GM12865 (cell line): ENCODE measurements at places on chromosomes 7 and 10.

DNA sequence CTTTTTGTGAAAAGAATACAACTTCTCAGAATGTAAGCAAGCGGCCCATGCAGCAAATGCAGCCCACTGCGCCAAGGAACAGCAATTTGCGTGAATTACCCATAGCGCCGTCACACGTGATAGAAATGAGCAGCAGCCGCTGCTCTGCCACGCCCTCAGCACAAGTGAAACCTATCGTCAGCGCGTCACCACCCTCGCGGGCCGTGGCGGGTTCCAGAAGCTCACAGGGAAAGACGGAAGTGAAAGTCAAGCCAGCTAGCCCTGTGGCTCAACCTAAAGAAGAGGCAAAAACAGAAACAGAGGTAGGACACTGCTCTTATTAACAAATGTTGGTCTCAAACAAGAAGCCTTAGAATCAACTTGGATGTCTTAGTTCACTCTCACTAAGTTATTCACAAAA lies 70.5 kb downstream of the SHH start:
- DNase-seq: peak; percentile 96

GRCh38 chr10:89351412-89351779 lies 23.6 kb downstream of the IFIT3 start:
- DNase-seq: peak; percentile 90

DNA sequence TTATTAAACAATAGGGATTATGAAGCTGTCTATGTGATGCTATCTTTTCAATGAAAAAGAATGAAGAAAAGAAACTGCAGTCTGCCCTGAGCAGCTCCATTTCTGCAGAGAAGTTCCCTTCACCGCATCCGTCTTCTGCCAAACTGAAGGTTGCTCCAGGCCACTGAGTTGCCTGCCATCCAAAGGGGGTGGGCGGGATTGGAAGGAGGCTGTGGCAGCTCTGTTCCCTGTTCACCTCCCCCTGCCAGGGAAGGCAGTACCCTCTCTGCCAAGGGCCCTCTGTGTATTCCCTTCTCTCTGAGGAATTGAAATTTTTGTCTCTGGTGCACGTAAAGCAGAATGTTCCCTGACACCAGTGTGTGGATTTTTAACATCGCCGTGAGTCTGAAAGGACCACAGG lies 243.1 kb upstream of the GHITM start:
- no peak for DNase-seq

DNA sequence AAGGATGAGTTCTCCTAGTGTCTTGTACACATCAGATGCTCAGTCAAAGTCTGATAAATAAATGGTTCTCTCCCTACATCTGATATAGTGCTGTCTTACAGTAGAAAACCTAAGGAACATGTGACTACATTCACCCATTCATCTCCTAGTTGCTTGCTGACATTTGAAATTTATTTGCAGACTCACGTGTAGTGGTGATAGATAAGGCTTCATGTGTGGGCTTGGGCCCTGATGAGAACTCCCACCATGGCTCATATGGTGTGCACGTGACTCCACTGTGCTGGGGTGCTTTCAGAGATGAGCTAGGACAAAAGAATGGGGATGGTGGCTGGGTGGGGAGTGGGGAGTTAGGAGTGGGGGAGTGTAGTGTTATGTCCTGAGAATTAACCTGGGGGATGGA lies 287.3 kb downstream of the RPS24 start:
- DNase-seq: no peak

DNA sequence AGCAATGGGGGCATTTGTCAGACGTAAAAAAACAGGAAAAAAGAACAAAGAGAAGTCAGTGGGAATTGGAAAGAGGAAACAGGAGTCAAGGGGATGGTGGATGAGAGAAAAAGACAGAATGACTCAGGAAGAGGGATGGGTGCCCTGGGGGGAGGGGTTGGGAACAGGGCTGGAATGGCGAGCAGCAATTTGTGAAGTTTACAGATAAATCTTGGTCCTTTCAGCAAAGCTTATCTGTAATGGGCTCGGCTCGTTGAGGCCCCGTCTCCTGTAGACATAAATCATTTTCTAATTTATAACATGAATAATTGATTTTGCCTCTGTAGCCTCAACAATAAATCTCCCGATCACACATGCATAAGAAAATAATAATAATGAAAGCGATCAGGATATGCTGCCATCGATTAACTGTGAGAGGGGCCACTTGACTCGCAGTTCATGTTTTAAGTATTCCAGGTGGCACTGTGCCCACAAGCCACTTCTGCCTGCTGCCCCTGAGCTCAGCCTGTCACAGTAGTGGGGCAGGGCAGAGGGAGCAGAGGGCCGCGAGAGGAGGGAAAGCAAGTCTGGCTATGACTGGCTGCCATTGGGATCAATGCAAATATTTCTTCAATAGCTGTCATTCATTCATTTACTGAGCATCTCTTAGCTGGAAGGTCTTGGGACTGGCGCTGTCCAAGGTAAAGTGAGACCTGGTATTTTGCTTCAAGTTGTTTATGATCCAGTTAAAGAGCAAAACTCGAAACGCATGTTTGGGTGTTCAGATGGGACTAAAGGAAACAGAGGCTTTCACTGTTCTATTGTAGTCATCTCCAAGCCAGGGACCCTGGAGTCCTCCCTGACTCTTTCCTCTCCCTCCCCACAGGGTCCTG lies 47.4 kb upstream of the R3HCC1L start:
- DNase-seq: no peak

DNA sequence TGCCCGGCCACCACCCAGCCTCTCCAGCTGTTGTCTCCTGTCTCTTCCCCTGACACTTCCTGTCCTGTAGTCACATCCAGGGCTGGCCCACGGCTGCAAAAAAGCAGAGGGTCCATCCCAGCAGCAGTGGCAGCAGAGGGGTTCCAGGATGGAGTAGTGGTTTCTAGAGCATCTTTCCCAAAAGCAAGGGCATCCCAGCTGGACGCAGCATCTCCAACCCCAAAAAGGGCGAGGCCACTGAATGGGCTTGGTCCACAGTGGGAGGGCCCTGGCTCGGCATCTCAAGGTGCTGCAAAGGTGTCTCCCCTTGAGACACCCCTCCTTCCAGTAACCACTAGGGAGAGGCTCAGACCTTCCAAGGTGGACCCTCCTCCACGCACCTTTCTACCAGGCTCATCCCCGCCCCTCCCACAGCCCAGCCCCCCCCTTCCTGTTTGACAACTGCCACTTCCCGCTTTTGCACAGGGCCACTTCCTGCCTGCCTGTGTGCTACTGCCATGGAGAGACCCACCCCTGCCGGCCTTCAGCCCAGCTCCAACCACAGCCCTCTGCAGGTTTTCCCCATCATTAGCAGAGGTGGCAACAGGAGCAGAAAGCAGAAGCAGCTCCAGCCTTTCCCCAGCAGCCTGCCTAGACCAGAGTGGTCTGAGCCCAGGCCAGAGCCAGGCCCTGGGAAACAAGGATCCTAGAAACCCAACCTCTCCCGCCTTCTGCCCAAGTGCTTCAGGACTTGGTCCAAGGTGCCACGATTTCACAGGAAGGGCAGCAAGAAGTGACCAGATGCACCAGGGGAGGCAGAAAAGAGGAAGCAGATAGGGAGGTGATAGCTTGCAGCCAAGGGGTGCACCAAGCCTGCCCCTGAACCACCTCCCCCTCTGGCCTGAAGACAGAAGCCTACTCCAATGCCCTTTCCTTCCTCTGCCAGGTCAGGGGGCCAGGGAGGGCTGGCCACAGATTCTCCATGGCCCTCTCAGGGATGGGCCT lies 8.6 kb downstream of the CAMK2G start:
- peak; percentile 78 for DNase-seq

- DNase-seq: peak; percentile 58
Observed at GRCh38 chr7:112084520-112084971, 121.7 kb downstream of the DOCK4 start.

GRCh38 chr10:79427965-79428364 lies 17.5 kb downstream of the ZCCHC24 start:
- no peak for DNase-seq

DNA sequence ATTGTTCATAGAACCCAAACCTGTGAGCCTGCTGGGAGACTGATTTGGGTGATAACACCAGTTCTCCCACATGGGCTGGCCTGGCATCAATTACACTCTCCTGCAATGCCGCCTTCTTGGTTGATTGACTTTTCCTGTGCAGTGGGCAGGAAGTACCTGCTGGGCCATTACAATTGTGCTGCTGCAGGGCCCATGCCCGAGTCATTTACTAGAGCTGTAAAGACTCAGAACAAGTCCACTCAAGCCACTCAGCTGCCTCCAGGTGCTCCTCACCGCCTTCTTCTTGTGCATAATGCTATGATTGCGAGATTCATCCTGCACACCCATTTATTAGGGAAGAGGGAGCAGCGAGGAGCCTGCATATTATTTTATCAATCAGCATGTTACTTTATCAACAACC lies 264.0 kb downstream of the TCERG1L start:
- no peak for DNase-seq

DNA sequence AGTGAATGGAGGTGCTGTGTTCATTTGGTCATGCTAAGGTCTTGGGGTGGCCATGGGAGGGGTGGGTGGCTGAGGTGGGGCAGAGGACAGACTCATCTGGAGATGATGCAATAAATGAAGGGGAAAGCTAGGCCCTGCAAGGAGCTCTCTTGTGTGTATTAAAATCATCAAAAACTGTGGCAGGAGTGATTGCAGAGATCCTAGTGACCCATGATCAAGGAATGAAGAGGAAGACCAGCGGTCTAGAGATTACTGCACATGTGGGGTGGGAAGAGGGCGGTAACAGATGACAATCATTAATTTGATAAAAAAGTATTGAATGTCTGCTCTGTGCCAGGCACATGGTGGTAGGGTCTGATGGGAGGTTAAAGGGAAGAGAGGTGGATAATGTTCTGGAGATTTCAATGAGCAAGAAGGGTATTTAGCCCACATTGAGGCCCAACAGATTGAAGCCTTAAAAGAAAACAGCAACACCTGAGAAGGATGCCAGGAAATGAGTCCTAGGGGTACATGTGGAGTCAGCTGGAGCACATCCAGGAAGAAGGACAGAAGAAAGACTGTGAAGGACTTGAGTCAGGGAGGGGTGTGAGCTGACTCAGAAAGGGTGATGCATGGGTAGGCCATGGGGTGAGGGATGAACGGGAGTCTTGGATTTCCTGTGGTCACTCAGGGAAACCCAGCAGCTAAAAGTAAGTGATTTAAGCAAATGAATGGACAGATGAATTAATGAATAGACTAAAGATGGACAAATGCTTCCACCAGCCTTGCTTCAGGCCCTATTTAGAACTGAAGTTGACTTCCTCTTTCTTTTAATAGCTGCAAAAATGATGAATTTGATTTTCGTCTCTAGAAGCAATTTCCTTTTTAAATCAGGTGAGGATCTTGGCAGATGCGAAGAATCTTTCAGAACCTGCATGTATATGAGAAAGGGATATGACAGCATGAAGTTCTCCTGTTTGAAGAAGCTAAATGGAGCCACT lies 83.1 kb upstream of the IGFBP3 start:
- no peak for DNase-seq

- DNase-seq: no peak
Observed at GRCh38 chr7:106015381-106016218, 52.5 kb downstream of the CDHR3 start.

DNA sequence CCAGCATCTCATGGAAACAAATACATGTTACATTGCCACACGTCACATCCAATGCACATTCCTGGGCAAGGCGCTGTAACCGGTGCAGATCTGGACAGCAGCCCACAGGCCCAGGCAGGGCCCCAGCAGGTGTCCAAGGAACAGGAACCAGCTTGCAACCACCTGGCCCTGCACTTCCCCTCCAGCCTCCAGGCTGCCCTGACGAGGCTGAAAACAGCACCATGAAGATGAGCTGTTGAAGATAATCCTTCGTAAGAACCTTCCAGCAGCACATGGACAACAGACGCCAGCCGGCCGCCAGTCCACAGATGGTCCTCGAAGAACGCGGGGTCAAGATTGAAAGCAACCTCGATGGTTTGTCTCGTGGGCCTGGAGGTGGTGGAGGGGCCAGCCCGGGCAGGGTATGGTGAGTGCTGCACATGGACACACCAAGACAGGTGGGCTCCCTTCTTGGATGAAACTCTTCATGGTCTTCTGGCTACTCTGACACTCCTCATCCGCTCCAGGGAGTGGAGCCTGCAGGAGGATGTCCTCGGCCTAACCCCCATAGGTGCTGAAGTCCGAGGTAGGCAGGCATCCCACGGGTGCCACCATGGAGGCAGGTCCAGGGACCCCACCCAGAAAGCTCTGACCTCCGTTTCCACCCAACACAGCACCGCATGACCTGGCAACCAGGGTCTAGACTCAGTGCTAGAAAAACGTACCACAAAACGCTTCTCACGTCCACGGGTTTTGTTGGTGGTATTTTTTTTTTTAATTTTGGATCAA lies 22.9 kb downstream of the PDGFA start:
- DNase-seq: no peak

- DNase-seq: no peak
Observed at GRCh38 chr10:63722537-63722936, 201.3 kb downstream of the REEP3 start.

GRCh38 chr10:16787361-16787791 lies 29.8 kb downstream of the RSU1 start:
- DNase-seq: peak; percentile 46

GRCh38 chr10:70038923-70039322 lies 13.7 kb upstream of the MACROH2A2 start:
- DNase-seq: no peak

GRCh38 chr10:94027197-94027596 lies 33.5 kb downstream of the PLCE1 start:
- DNase-seq: no peak

DNA sequence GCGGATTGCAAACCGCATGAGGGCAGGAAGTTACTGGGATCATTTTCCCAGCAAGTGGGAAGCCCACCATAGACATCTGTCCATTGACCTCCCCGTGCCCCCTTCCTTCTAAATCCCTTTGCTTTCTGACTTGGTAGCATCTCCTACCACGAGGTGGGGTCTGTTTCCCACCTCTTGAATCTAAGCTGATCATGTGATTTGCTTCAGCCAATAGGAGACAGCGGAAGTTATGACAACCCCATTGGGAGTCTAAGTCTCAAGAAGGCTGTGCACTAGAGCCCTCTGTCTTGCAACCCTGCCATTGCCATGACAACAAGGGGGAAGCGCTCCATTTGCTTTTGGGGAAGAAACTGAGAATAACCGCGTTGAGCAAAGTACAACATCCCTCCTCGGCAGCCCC lies 39.2 kb upstream of the CARD11 start:
- DNase-seq: peak; percentile 38

- DNase-seq: no peak
Observed at GRCh38 chr7:127950233-127950935, 80.9 kb downstream of the LRRC4 start.

- DNase-seq: no peak
Observed at GRCh38 chr7:139105484-139105883, 4.0 kb downstream of the ZC3HAV1 start.

DNA sequence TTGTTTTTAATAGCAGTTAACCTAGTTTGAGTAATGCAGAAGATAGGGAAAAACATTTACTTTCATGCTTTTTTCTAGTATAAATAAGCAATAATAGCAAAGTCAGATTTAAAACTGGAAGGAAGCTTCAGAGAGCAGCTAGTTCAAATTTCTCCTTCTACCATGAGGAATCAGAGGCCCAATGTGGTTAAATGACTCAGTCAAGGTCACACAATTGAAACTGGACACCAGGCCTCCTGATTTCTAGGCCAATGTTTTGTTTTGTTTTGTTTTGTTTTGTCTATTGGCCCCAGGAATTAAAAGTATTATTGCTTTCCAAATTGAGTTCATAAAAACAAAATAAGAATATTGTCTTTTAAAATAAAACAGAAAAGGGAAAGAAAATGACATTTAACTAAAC lies 122.3 kb downstream of the TRIL start:
- no peak for DNase-seq

GRCh38 chr10:4588824-4589223 lies 237.2 kb upstream of the AKR1E2 start:
- DNase-seq: no peak

GRCh38 chr7:98216941-98217622 lies 5.8 kb downstream of the BHLHA15 start:
- DNase-seq: no peak

GRCh38 chr7:131002600-131002999 lies 268.6 kb upstream of the KLF14 start:
- no peak for DNase-seq
